Heart left ventricle (tissue), 16 donors: ENCODE measurements at places on chromosomes 5 and 9. TPM values are rescaled to one million over a fixed set of nuclear protein-coding genes. Genes with fewer than 3 reads are reported as not detected.
A peak's percentile ranks its signal among the peaks of the same experiment; 100 is the strongest.

DNA sequence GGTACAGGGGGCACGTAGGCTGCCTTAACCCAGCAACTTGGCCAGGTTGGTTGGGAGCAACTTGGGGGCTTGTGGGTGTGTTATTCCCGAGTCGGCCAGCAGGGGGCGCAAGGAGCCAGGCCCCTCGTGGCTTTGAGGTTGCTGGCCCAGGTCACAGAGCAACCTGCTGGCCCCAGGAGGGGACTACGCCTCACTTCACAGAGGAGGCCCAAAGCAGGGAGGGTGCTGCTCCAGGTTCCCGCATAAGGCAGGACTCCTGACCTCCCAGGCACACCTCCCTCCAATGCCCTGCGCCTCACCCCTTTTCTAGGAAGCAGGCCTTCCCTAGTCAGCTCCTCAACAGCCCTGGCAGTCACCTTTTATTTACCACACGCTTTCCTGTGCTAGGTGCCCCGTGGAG, 18.1 kb downstream of the KYAT1 start:
- peak; percentile 73 for DNase-seq

- no peak for DNase-seq
These were observed 264.7 kb downstream of the TRIM32 start for GRCh38 chr9:116951588-116952435.

DNA sequence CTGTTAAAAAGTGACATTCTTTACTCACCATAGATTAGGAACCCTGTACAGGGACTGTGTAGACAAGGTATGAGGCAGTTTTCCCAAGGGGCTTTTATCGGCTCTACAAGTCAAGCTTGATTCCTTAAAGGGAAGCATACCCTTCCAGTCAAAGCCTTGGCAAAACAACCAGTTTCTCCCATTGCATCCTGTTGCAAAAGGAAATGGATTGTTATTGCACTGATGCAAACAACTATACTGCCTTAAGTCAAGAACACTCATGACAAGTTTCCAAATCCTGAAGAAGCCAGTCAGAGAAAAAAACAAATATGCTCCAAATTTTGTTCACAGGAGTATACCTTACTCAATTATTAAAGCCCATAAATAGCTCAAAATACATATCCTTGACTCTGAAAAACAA, 67.5 kb downstream of the RGMB start:
- DNase-seq = no peak

DNA sequence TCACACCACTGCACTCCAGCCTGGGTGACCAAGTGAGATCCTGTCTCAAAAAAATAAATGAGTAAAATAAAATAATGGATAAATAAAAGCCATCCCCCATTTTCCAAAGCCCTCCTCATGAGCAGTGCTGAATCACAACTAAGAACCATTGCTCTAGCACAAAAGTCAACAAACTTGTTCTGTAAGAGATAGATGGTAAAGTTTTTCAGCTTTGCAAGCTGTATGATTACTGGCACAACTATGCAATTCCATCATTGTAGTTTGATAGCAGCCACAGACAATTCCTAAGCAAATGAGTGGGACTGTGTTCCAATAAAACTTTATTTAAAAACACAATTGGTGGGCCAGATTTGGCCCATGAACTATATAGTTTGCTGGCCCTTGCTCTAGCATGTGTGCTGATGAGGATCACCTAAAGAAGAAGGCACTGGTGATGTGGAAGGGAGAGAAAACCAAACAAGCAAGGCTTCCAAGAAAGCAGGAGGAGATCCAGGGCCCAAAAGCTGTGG, 64.6 kb downstream of the NEURL1B start:
- DNase-seq = no peak

DNA sequence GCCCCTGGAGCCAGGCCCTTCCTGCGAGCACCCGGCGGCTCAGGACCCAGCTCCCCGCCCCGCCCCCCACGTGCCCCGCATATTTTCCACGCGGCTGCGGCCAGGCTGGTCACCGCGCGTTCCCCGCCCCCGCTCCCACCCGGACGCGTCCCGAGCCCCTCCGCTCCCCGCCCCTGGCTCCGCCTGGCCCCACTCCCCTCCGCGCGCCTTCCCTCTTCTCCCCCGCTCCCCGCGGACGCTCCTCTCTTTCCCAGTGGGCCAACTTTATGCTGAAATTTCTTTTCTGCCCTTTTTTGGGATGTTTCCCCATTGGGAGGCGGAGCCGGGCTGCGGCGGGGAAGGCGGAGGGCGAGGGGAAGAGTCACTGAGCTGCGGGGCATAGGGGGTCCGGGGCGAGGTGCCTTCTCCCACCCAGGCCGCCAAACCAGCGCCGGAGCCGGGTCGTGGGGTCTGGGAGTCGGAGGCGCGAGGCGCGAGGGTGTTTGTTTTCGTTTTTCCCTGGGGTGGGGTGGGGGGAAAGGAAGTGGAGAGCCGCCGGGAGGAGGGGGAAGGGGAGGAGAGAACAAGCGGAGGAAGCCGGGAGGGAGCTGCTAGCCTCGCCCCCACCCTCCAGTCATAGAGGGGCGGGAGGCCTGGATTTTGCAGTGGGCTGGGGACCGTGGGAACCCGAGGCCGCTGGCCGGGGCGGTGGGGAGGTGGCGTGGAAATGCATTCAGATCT, 1.0 kb upstream of the TPM2 start:
- DNase-seq = peak; percentile 88

ADRB2 gene
- total RNA-seq = 6.7 TPM

DNA sequence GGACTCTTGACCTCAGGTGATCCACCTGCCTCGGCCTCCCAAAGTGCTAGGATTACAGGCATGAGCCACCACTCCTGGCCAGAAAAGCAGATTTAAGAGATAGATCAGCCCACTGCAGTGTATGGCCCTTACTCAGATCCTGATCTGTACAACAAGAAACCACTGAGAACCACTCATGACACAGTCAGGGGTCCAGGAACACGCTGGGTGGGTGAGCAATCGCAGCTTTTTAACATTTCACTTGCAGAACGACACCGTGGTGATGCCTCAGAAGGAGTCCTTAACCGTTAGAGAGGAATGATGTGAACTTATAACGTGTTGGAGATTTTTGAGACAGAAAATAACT, 45.3 kb upstream of the NSMF start:
- no peak for DNase-seq

DNA sequence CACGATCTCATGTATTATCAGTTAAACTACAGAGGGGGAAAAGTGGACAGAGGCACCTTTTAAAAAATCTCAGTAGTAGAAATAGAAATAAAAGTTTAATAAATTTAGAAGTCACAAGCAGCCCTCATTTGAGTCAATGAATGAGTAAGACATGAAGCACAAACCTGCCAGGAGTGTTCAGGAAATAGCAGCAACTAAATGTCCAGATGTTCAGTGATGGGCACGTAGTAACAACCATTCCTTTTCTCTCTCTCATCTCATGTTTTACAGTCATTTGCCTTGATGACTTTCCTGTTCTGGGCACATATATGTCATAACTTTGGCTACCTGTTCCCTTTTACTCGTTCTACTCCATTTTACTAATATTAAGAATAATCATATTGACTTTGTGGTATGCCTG, 17.7 kb downstream of the ISOC1 start:
- no peak for DNase-seq

GRCh38 chr9:69981686-69982445, 61.8 kb upstream of the MAMDC2 start:
- no peak for DNase-seq

DNA sequence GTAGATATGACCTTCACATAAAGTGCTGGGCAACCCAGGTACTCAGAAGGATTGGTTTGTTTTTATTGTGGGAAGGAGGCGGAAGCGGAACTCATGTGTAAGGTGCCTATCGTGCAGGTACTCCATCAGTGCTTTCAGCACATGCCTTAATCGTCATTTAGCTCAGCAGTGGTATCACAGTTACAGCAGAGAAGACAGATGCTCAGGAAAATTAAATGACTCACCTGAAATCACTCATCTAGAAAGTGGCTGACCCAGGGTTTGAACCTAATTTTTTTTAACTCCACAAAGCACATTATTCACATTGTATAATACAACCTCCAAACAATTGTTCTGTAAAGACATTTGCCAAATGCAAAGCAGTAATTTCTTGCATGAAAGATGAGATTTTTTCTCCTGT, 2.2 kb downstream of the C5orf46 start:
- no peak for DNase-seq

- no peak for DNase-seq
These were observed 56.2 kb downstream of the PTCD2 start for GRCh38 chr5:72376381-72376780.

DNA sequence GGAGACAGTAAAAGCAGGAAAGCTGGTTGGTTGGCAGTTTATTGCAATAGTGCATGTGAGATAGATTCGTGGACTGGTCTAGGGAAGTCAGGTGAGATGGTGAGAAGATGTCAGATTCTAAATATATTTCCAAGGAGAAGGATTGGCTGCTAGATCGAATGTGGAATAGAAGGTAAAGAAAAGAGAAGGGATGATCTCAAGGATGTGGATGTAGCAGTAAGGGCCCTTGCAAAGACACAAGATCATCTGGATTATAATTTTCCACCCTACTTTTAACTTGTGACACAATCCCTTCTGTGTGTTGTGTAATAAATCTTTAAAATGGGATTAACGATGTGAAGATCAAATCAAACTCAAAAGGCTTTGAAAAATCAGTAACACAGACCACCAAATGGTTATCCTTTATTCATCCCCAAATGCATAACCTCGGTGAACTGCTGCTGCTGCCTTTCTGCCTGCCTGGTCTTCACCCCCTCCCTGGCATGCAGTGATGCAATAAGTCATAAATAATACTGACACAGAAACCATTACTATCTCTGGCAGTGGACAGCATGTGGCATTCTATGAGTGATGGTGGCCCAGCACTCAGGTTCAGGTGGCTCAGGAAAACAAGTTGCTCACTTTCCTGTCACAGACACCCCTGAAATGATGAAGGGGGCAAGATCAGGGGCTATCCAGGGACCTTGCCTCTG, 178.4 kb downstream of the FAM114A2 start:
- no peak for DNase-seq

INSL6 gene
- not detected for total RNA-seq

- no peak for DNase-seq
These were observed 70.7 kb upstream of the LPAR1 start for GRCh38 chr9:111108946-111109345.

LIX1 gene
- not detected for total RNA-seq

GRCh38 chr5:24397601-24398000, 247.2 kb downstream of the CDH10 start:
- no peak for DNase-seq

DNA sequence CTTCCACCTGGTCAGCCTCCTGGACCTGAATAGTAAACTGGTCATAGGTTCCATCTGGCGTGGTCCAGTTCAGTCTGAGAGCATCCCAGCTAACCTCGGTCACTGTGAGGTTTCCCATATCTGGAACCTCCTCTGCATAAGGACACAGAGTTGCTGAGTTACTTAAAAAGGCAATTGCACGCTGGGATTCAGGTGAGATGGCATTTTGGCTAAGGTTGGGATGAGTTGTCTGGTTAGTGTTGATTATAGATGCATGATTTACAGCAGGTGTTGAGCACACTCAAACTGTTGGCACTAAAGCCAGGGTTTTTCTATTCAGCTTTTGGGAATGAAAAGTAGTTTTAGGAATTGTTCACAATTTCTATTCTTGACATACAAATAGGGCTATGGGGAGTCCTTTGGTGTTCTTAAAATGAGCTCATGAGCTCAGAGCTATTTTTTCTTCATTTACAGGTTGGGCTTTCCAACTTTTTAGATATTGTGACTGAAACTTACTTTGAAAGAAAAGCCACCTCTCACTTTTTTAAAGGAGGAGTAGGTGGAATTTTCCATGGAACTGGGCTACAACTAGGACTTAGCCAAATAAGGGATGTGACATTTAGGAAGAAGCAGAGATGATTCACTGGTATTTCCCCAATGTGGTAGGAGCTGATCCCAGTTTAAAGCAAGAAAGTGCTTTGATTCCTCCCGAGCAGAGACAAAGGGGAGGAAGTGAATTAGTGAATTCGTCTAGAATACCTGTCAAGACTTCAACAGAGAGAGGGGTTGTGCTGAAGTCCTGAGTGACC, 54.7 kb downstream of the TNC start:
- no peak for DNase-seq

GRCh38 chr5:372996-373709, 51.6 kb downstream of the AHRR start:
- no peak for DNase-seq

GRCh38 chr5:37448941-37449340, 69.8 kb downstream of the WDR70 start:
- DNase-seq = no peak

LCN2 gene
- total RNA-seq = not detected

DNA sequence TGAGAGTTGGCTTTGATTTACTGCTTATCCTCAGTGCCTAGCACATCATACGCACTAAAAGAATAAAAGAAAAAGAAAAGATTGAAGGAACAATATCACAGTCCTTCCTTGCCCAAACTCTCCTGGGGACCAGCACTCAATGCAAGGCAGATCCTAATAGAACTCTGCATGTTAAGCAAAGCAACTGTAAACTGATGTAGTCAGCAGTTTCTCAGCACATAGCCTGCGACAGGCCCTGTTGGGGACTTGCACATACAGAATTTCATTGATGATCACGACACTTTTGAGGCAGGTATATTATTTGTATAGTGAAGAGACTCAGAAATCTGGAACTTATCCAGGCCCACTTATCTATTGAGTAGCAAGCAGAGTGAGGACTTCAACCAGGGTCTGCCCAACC, 15.4 kb downstream of the NIPAL4 start:
- DNase-seq = no peak

- no peak for DNase-seq
These were observed 41.1 kb upstream of the DAB2 start for GRCh38 chr5:39465843-39466242.

DNA sequence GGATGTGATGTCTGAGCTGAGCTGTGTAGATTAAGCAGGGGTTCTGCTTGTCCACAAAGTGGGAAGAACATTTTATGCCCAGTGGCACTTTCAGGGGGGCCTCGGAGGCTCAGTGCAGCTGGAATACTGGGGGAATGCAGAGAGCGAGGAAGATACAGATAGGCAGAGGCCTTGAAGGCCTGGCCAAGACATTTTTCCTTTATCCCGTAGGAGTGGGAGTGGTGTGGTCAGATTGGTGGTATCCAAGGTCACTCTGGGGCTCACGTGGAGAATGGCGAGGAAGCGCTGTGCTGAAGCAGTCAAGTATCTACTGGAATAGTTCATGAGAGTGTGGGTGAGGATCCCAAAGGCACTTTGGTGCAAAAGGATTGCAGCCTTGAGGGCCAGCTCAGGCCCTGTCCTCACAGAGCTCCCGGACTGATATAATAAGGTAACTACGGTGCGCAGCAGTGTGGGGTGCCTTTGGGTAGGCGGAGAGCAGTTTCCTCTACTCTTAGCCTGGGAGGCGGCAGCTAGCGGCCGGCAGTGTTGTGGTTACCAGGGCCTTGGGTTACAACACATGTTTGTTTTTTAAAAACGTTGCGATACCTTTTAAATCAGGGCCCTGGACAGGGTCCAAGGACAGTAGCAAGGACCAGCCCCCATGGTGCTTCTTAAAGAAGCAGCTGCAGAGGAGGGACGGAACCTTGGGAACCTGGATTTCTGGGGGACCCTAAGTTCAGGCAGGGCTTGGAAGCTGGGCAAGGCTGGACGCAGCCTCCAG, 10.8 kb upstream of the CCDC69 start:
- peak; percentile 81 for DNase-seq
